ENCODE measurements at places on chromosomes 16 and 17.
A peak's percentile ranks its signal among the peaks of the same experiment; 100 is the strongest.

- no peak for DNase-seq
Observed at GRCh38 chr17:27848931-27849330, 44.2 kb downstream of the LYRM9 start.

- DNase-seq = no peak
Observed at GRCh38 chr16:27790546-27791403, 240.8 kb downstream of the KATNIP start.

- DNase-seq = no peak
Observed at GRCh38 chr17:8063761-8064534, 23.6 kb downstream of the ALOX12B start.

- DNase-seq = no peak
Observed at GRCh38 chr17:27616414-27616813, 14.6 kb upstream of the LGALS9 start.

DNA sequence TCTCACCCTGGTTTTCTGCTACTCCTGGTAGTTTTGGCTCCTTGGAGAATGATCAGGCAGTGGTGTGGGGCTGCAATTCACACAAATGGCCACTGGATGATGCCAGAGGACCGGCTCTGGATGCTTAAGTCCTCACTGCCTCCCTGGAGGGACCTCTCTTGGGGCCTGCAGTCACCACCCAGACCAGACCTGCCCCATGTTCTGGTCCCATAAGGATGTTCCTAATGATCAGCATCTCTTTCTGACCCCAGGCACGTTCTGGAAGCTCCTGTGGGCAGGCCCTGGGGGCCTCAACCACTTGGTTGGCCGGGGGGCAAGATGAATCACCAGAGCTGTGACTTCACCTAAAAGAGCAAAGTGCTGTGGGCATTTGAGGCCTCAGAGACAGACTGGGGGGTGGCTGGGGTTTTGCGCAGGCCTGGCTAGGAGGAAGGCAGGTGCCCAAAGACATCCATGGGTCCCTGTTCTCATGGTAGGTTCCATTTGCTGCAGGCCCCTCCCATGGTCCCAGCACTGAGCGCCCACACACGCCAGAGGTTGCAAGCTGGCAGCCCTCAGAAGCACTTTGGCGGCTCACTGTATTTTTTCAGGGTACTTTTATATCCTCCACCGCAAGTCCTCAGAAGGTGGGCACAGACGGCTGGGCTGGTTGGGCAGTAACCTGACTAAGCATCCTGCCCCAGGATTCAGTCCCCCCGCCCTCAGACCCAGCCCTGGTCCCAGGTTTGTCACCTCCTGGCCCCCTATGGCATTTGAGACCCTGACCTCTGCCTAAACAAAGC, 53.2 kb downstream of the NT5M start:
- DNase-seq = peak; percentile 36

GRCh38 chr16:30760577-30761426, 1.1 kb downstream of the CFAP119 start:
- no peak for DNase-seq

DNA sequence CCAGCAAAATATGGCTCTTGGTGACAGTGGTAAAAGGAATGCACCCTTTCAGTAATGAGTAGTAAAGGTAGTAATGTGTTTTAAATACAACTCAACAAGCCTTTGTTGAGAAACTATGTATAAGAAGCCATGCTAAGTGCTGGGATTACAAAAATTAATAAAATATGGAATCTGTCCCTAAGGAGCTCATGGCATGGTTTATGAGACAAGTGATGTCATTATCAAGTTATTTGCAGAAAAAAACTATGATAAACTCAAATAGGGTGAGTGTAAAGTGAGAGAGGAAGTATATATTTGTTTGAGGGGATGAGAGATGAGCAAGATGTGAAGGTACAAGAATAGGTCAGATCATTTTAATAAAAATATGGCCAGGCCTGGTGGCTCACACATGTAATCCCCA, 76.9 kb downstream of the NF1 start:
- DNase-seq = no peak

GRCh38 chr17:9936095-9936494, 31.0 kb upstream of the RCVRN start:
- DNase-seq = no peak

DNA sequence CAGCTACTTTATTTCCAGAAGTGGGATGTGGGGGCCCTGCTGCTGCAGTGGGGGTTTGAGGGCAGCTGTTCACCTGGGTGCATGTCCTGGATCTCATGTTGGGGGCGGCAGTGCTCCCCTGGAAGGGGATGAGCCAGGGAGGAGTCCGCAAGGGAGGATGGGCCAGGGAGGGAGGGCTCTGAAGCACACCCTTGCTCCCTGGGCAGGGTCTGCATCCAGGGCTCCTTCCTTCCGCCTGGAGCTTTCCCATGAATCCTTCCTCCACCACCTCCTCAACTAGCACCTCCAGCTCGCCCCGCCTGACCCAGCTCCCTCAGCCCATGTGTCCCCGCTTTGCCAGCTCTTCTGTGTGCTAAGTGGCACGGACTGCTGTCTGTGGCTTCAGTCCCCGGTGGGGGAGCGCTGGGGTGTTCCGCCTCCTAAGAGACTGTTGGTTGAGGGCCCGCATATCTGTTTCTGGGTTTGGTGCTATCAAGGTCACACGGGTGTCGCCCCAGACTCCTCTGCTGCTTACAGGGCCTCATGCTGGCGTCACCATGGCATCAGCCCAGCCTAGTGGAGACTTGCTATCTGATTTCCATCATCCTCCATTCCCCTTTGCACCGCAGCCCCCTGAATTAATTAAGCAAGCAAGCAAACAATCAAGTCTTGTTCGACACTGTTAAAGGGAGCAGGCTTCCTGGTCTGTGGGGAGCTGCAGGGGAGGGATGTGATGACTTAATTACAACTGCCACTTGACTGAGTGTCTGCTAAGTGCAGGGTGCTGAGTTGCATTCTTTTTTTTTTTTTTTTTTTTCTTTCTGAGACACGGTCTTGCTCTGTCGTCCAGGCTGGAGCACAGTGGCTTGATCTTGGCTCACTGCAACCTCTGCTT, 71.8 kb downstream of the PRKCA start:
- peak; percentile 4 for DNase-seq

DNA sequence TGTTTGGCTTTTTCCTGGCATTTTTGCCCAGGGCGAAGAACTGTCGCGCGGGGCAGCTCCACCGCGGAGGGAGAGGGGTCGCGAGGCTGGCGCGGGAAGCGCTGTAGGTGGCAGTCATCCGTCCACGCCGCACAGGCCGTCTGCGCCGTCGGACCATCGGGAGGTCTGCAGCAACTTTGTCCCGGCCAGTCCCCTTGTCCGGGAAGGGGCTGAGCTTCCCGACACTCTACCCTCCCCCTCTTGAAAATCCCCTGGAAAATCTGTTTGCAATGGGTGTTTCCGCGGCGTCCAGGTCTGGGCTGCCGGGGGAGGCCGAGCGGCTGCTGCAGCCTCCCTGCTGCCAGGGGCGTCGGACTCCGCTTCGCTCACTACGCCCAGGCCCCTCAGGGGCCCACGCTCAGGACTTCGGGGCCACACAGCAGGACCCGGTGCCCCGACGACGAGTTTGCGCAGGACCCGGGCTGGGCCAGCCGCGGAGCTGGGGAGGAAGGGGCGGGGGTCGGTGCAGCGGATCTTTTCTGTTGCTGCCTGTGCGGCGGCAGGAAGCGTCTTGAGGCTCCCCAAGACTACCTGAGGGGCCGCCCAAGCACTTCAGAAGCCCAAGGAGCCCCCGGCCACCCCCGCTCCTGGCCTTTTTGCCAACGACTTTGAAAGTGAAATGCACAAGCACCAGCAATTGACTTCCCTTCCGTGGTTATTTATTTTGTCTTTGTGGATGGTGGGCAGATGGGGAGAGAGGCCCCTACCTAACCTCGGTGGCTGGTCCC, 2.3 kb upstream of the CBX4 start:
- DNase-seq = no peak

GRCh38 chr16:47043200-47043599, 69.7 kb upstream of the DNAJA2 start:
- DNase-seq = no peak

DNA sequence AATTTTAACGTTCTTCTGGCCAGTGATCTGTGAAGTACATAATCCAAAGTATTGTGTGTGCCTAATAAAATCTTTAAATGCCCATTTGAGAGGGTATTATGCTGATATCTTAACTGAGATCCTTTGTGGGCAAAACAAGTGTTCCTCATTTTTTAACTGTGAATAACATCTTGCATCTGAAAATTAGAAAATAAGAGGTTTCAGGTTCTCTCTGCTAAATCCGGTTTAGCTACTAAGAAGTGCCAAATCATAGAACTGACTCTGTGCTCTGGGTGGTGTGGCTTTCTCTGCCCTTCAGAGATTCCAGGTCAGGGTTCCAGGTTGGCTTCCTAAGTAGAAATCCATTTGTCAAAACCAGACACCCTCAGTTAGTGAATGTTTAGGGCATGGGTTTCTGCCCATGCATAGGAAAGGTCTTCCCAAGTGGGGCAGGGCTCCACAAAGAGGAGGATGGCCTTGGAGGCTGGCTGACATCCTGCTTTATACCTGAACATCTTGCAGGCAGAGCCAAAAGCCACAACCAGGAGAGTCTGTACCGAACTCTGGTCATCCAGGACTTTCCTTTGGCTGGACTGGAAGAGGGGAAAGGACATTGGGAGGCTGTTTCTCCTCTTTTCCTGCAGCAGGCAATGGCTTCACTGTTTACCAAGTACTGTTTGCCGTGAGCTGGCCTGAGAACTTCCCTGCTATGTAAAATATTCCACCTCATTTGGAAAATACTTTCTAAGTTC, 8.5 kb downstream of the ALDH3A2 start:
- no peak for DNase-seq

DNA sequence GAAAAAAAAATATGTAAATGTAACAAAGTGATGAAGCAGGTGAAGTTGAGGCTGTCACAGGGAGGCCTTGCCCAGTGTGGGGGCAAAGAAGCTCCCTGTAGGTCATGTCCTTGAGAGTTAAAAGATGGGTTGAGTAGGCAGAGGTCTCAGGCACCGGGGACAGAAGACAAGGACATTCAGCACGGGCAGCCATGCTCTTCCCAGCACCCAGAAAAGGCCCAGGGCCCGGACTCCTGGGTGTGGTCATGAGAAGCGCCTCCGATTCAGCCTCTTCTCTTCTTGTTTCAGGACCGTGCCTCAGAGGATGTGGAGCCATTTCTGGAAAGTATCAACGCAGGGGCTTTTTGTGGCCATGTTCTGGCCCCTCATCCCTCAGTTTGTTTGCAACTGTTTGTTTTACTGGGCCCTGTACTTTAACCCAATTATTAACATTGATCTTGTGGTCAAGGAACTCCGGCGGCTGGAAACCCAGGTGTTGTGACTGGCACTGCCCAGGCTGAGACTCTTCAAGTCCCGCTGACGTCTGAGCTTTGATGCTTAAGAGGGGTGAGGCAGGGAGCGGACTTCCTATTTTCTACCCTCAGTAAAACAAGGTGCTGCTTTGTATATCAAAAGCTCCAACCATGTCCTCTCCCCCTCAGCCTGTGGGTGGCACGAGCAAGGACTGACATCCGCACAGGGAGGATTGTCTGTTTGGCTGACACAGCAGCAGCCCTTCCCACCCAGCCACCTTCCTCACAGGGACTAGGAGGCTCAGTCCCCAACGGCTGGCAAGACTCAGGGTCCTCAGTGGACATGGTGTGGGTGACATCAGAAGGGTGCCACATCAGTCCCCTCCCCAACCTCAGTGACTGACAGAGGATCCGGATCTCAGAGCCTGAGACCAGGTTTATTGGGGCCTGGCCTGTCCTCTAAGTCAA, 26.5 kb downstream of the PLA2G10 start:
- DNase-seq = no peak

- DNase-seq = no peak
Observed at GRCh38 chr17:20995873-20996723, 46.7 kb downstream of the USP22 start.

DNA sequence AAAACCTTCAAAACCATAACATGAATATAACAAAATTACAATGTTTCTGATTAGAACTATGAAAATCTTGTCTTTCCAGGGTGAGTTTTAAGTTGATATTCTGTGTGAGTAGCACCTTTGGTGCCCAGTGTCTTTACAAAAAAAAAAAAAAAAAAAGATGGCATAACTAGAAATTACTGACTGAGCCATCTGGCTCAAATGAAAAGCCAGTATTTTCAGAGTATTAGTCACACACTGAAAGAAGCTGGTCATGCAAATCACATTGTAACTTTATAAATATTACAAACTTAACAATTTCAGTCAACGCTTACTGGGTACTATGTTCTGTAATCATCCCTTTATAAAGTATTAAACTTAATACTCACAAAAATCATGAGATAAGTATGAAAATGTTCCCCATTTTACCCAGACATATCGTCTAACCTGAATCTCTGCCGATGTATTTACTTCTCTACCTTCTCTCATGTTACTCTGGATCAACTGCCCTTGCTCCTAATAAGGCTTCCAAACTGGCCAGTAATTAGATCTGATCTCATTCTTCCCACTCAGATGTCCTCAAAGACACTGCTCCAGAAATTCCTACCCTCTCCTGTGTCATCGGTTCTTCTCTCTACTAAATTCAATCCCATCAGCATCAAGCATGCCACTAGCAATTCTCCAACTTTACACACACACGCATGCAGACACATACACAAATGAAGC, 25.4 kb downstream of the UBE2G1 start:
- no peak for DNase-seq

GRCh38 chr16:4376126-4376892, 4.7 kb downstream of the VASN start:
- no peak for DNase-seq

Data from stimulated activated CD4-positive, alpha-beta T cell treated with anti-CD3 and anti-CD28 coated beads, TNF-alpha, amount 100 ng/mL, for 4 hours (primary cell).